ENCODE measurements at places on chromosomes 16 and 17.

DNA sequence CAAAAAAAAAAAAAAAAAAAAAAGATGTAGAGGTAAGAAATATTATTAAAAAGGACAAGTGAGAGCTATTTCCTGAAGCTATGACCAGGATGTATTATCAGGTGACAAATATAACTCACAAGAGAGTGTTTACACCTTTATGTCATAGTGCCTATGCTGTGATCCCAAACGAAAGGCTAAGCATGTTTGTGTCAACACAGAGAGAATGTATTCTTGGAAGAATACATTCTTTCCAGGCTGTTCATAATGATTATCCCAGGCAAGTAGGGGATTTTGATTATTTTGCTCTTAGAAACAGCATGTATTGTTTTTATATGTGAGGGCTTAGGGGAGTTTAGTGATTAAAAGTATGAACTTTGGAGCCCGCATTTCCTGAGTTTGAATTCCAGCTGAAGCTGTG is 175.0 kb downstream of the SPECC1 start:
- no peak for DNase-seq
- H3K4me1 ChIP-seq, result peaks cover 12% of the 10 kb centered on the region
- no peak overlapping the region for H3K27ac ChIP-seq
- no peaks in the 10 kb centered on the region for H3K36me3 ChIP-seq
- H3K27me3 ChIP-seq, result no peaks in the 10 kb centered on the region

DNA sequence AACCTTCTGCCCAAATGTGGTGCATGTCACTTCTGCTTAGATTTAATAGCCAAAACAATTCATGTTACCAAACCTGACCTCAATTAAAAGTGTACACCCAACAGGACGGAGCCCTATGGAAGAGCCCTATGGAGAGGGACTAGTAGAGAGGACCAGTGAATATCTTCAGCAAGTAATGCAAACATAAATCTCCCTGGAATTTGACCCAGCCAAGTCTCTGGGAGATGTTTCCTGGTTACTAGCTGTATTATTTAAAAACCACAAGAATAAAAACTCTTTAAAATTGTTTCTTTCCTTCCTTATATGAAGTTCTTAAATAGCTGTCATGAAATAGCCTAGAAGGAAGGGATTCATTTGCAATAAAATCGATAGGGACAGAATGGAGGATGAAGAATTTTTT is 255.8 kb downstream of the CDH11 start:
- H3K27me3 ChIP-seq, result no peaks in the 10 kb centered on the region
- no peak overlapping the region for H3K4me3 ChIP-seq
- no peak for DNase-seq
- H3K36me3 ChIP-seq, result no peaks in the 10 kb centered on the region

DNA sequence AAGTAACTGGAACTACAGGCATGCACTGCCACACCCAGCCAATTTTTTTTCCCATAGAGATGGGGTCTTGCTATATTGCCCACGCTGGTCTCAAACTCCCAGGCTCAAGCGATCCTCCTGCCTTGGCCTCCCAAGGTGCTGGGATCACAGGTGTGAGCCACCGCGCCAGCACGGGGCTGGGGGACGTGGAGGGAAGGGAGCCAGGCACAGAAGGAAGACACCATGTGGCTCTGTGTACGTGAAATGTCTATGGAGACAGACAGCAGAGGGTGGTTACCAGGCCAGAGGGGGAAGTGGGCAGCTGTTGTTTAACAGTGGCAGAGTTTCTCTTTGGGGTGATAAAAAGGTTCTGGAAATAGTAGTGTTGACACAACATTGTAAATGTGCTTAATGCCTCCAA is 4.6 kb upstream of the PIEZO1 start:
- no peaks in the 10 kb centered on the region for H3K36me3 ChIP-seq
- H3K27ac ChIP-seq, result no peak overlapping the region
- H3K27me3 ChIP-seq, result peaks cover 5% of the 10 kb centered on the region
- peaks cover 4% of the 10 kb centered on the region for H3K4me1 ChIP-seq

DNA sequence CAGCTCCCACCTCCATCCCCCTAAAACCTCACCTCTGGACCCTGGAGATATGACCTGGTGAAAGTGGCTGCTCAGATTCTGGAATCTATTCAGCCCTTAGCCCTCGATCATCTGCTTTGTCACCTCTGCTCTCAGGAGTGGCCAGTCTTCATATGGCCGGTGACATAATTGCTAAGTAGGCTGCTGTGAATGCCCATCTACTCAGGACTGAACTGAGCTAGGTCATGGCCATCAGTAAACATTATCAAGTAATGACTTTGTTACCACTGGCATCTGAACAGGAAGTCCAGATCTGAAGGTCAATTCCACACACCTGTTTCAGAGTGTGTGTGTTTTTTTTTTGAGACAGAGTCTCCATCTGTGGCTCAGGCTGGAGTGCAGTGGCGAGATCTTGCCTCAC is 78.6 kb downstream of the CDK5R1 start:
- H3K27ac ChIP-seq, result no peak overlapping the region
- H3K4me3 ChIP-seq, result no peak overlapping the region
- H3K4me1 ChIP-seq, result no peaks in the 10 kb centered on the region
- peaks cover 5% of the 10 kb centered on the region for H3K36me3 ChIP-seq
- H3K27me3 ChIP-seq, result no peaks in the 10 kb centered on the region
- no peak for DNase-seq

- H3K36me3 ChIP-seq, result peaks cover 8% of the 10 kb centered on the region
- peaks cover 8% of the 10 kb centered on the region for H3K4me1 ChIP-seq
- DNase-seq, result no peak
- H3K27me3 ChIP-seq, result peaks cover 2% of the 10 kb centered on the region
- no peak overlapping the region for H3K4me3 ChIP-seq
Measured at GRCh38 chr17:64216338-64217248, 46.5 kb downstream of the TEX2 start.
